GM06990 (cell line): ENCODE measurements at places on chromosomes 6 and 20.

- no peak for DNase-seq
Observed at GRCh38 chr6:88997327-88997726, 33.9 kb upstream of the RNGTT start.

GRCh38 chr20:10868299-10868698 is 194.5 kb upstream of the JAG1 start:
- no peak for DNase-seq

DNA sequence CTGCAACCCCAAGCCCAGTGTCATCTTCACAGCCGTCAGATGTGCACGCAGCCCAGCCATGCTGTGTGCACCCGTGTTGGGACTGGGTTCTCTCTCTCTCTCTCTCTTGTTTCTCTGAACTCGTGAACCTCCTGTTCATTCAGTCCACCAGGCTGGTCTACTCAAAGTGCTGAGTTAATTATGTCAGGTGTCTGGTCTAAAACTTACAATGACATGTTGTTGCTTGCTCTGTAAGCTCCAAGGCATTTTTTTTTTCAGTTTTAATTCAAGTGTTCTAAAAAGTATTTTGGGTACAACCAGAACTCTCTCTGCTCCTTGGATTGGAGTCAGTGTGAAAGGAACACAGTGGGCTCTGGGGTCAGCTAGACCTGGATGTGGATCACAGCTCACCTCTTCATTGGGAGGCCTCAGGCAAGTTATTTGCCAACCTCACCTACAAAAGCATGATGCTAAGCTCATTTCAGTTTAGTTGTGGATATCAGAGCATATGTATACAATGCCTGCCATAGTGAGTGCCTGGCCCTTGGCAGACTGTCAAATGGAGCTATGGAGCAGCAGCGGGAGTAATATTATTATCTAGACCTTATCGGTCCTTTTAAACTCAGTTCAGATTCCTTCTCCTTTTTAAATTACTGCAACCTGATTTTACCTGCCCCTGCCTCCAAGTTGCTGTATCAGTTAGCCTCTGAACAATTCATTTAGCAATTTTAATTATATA is 59.5 kb downstream of the PLEKHG1 start:
- DNase-seq: no peak

DNA sequence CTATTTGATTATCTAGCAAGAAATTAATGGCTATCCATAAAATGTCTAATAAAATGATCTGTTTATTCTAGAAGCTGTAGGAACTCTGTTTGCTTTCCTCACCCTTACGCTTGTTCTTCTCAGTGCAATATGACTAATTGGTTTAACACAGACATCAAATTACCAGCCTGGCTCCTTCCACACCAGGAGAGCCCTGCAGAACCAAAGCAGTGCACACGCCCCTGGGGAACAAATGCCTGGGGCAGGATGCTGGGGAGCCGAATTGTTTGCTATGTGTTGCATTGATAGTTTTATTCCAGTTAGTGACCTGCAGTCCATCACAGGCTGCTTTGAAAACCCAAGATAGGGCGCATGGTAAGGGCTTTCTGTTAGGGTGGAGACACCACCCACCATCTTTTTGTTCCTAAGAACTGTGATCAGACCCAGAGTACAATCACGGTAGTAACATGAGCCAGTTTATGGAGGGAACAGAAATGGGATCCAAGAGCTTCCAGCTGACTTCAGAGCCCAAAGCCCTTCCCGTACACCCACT is 126.4 kb upstream of the CD93 start:
- DNase-seq: no peak

- DNase-seq: no peak
Observed at GRCh38 chr6:17885889-17886576, 101.4 kb downstream of the KIF13A start.

DNA sequence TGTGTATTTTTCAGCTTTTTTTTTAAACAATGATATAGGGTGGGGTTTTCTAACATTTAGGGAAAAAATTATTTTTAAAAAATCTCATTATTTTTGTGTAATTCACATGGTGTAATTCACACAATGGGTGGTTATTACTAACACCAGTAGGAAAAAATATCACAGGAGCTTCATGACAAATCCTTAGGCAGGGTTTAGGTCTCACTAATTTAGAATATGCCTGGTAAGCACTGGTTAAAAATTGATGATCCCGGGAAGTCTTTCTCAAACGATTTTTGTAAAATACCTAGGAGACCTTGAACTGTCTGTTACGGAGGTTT is 29.5 kb upstream of the ZNF217 start:
- DNase-seq: no peak

GRCh38 chr20:8933381-8933807 is 135.5 kb upstream of the PLCB4 start:
- DNase-seq: no peak

- no peak for DNase-seq
Observed at GRCh38 chr6:22368794-22369193, 72.0 kb upstream of the PRL start.

DNA sequence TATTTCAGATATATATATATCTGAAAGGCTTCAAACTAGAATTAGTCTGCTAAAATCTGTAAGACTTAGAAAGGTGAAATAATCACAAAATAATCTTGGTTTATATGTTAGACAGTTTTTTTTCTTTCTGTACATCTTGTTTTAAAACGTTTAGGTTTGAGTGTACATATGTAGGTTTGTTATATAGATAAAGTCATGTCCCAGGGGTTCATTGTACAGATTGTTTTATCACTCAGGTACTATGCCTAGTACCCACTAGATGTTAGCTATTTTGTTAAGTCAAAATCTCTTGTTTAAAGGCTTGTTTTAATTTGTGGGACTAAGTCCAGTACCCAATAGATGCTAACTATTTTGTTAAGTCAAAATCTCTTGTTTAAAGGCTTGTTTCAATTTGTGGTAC is 1339.0 kb upstream of the CITED2 start:
- DNase-seq: no peak

- no peak for DNase-seq
Observed at GRCh38 chr6:38634518-38634917, 5.2 kb downstream of the BTBD9 start.

- DNase-seq: no peak
Observed at GRCh38 chr6:111576291-111576690, 29.4 kb downstream of the TRAF3IP2 start.

GRCh38 chr6:12761376-12762115 is 45.0 kb downstream of the PHACTR1 start:
- no peak for DNase-seq

DNA sequence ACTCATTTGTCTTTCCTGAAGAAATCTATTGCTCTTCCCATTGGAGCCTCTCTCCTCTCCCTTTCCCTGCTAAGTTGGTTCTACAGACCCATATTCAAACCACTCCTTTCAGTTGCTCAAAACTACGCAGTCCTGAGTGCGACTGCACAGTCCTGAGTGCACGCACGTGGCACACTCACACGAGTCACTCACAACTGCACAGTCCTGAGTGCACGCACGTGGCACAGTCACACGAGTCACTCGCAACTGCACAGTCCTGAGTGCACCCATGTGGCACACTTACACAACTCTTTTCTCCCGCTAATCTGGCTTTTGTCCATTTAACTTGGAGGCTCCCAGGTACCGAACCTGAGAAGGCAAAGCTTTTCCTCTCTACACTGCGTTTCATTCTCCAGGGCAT is 159.7 kb downstream of the RNASET2 start:
- DNase-seq: no peak

- no peak for DNase-seq
Observed at GRCh38 chr6:81731814-81732213, 20.7 kb downstream of the TENT5A start.

DNA sequence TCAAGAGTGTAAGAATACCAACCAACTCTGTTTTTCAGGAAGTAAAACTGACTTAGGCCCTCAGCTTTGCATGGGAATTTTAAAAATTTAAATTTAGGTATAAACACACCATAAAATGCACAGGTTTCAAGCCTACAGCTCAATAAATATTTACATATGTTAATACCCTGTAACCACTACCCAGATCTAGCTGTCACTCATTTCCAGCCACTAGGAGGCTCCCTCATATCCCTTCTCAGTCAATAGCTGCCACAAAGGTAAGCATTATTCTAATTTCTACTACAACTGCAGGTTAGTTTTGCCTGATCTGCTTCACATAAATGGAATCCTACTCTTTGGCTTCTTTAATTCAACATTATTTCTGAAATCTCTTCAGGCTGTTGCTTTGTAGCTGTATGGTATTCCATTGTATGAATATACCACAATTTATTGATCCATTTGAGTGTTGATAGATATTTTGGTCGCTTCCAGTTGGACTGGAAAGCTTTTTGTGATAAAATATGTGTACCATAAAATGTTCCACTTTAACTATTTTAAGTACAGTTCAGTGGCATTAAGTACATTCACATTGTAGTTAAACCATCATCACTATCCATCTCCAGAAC is 32.5 kb upstream of the MEI4 start:
- no peak for DNase-seq

DNA sequence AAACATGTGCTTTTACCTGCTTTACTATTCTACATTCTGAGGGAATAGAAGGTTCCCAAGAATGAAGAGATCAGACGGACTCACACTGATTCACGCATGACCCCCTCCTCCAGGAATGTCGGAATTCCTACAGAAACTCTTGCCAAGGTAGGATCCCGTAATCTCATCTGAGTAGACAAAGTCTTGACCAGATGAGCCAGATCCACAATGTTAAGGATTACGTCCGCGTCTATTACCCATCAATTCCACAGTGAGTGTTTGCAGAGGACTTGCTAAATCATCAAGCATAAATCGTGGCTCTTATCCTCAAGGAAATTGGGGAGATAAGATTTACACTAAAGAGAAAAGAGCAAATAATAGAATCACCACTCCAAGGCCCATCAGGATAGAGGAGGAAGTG is 245.9 kb upstream of the FOXQ1 start:
- DNase-seq: no peak

GRCh38 chr6:6900569-6901204 is 207.1 kb upstream of the RREB1 start:
- no peak for DNase-seq

GRCh38 chr20:62644802-62645496 is 2.6 kb downstream of the SLCO4A1 start:
- no peak for DNase-seq

DNA sequence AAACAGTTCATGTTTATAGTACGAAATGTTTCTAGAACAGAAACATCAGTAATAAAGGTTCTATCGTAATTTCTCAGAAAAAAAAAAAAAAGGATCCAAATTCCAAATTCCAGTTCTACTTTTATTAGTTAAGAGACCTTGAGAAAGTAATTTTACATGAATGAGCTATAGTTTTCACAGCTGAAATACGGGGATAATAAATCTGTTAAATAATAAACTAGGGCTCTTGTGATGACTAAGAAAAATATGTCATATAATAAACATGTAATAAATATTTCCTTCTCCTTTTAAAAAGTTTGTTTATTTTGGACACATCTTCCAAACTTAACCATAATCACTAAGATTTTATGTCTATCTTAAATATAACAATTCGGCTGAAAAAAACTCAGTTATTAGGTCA is 17.8 kb downstream of the RARS2 start:
- DNase-seq: no peak

DNA sequence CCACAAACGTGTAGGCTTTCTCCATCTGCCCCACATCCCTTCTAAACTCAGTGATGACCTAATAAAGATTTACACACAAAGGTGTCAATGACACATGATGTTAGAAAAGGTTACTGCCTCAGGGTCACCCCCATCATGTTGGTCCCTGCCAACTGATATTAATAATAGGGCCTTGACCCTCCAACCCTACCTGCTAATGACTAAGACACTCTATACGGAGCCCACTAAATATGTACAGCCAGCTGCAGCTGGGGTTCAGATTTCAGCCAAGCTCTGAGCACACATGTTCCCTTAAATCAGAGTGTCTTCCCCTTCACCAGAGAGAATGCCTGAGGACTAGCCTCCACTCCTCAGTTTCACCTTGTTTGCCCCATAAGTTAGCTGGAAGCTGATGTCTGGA is 67.4 kb upstream of the SNRPB2 start:
- no peak for DNase-seq

GRCh38 chr20:64077876-64078551 is 1.3 kb downstream of the RGS19 start:
- peak; percentile 73 for DNase-seq

GRCh38 chr6:17200395-17200794 is 80.8 kb upstream of the RBM24 start:
- no peak for DNase-seq

GRCh38 chr6:55569638-55570037 is 9.4 kb downstream of the HMGCLL1 start:
- no peak for DNase-seq

GRCh38 chr6:100999034-100999597 is 118.0 kb upstream of the ASCC3 start:
- DNase-seq: no peak

DNA sequence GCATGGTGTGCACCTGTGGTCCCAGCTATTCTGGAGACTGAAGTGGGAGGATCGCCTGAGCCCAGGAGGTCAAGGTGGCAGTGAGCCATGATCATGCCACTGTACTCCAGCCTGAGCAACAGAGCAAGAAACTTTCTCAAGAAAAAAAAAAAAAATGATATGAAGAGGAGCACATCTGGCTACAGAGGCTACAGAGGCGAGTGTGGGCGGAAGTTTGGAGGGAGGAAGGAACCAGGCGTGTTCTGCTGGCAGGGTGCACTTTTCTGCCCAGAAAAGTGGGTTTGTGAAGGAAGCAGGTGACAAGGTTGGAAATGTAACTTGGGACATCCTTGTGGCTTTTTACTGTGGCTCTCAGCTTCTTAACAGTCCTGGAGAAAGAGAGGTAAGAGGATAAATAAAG is 96.7 kb downstream of the SNX5 start:
- no peak for DNase-seq

DNA sequence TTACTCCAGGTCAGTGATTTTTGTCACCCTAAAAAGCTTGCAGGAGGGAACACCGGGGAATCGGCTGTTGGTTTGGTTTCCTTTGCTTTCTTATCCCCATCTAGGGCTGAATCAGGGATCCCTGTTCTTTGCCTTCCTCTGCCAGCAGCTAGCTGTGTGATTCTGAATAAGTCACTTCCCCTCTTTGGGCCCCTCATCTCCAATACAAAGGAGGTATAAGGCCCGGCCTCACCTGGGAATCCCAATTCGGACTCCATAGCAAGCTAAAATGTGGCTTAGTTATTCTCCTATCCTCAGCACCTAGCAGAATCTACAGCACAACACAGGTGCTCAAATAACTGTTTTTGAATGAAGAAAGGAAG is 18.5 kb upstream of the ARMC12 start:
- DNase-seq: no peak

DNA sequence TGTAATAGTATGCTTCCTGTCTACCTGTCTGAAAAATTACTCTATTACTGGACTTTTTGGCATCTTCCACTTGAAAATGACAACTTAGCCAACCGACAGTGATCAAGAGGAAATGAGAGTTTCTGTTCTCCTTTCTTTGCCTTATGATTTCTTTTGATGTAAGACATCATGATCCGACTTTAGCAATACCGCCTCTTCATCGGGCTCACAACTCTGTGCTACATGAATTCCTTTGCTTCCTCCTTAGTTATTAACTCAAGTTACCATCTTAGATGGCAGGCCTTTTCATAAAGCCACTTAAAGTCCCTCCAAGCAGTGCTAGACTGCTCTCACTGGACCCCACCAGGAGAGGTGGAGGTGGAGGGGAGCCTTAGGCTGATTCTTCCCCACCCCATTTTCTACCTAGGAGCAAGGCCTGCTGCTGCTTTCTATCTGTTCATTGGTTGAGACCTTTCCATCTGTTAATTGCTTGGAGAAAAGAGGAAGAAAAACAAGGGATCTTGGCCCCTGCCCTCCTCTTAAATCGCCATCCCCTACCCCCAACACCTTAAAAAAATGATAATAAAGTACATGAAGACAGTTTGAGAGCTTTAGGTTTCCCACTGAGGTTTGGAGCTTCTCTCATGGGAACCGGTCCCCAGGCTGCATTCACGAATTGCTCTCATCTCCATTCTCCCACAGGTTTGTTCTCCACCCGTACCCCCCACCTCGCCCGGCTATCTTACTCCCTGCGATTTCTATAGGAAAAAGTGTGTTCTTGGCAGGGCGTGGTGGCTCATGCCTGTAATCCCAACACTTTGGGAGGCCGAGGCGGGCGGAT is 21.6 kb upstream of the MCM3 start:
- peak; percentile 67 for DNase-seq
